ENCODE measurements at places on chromosomes 5 and 9.

DNA sequence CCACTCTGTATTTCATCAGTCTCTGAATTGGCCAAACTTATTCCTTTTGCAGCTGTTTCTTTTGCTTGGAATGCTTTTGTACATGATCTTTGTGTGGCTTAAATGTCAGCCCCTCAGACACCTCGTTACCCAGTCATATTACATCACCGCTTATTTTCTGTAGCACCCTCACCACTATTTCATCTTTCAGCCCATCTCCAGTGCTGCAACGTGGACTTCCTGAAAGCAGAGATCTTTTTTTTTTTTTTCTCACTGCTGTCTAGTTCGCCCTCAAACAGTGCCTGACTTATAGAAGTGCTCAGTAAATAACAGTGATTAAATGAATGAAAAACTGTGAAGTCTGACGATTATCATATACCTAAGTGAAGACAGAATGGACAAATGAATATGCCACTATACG lies 835 bp downstream of the SRA1 start:
- DNase-seq = no peak

DNA sequence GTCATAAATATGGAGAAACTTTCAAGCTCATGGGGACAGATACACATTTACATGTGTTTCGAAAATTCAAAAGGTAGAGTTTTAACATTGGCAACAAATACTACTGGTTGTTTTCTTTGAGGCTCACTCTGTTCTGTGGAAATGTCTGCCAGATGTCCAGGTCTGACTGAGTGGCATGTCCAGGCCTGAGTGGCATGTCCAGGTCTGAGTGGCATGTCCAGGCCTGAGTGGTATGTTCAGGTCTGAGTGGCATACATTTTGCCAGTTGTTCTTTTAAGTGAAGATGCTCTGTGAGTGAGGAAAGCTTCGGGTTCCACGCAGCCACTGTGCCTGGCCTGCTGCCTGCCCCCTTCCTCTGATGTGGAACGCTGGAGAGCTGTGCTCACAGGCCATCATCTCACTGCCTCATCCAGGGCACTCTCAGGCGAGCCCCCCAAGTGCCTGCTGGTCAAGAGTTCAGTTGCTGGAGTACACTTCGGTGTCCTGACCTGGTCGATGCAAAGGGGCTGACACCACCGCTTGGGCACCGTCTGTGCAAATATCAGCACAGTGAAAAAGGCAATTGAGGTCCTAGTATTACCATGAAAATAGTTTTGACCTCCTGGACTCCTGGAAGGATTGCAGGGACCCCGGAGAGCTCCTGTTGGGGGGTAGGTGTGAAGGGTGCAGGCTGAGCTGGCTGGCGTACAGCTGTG lies 89.9 kb downstream of the EHMT1 start:
- no peak for DNase-seq

- no peak for DNase-seq
Measured at GRCh38 chr9:91643481-91644077, 219.9 kb upstream of the NFIL3 start.

DNA sequence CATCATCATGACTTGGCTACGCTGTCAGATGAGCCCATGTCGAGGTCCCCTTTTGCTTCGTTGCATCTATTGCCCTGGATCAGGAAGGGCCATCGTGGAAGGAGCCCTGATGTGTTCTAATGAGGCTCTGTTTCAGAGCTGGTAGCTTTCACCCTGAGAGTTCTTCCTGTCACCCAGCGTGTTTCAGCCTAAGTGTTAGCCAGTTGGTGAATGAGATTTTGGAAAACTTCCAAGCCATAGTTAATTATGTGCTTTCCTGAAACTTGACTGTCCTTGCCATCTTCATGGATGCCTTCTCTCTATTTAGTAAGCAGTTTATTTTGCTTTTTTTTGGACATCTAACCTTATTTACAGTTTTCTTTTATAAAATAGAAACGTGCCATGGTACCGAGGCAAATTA lies 1695.4 kb upstream of the WWC1 start:
- DNase-seq = no peak

GRCh38 chr9:108609227-108609896 lies 246.4 kb downstream of the ACTL7B start:
- DNase-seq = no peak

GRCh38 chr5:132262882-132263547 lies 5.5 kb downstream of the PDLIM4 start:
- no peak for DNase-seq

DNA sequence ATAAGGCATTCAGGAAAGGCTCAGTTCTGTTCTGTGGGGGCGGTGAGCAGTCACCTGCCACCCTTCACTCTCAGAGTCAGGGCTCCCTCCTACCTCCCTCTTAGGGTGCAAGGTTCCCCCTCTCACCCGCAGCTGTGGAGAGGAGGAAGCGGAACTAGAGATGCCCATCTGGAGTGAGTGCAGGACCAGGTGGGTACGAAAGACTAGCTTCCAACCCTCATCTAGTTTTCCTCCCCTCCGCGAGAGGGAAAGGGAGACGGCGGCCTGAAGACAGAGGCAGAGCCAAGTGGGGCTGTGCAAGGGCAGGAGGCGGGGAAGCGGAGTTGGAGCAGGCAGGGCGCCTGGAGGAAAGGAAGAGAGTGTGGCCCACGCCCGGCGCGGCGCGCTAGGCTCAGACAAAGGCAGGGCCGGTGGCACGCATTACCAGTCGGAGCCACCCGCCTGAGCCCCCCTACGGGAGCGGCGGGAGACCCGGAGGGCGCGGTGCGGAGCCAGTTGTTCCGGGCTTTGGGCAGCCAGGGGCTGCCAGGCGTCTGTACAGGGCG lies 7.3 kb downstream of the PRR7 start:
- DNase-seq = no peak

DNA sequence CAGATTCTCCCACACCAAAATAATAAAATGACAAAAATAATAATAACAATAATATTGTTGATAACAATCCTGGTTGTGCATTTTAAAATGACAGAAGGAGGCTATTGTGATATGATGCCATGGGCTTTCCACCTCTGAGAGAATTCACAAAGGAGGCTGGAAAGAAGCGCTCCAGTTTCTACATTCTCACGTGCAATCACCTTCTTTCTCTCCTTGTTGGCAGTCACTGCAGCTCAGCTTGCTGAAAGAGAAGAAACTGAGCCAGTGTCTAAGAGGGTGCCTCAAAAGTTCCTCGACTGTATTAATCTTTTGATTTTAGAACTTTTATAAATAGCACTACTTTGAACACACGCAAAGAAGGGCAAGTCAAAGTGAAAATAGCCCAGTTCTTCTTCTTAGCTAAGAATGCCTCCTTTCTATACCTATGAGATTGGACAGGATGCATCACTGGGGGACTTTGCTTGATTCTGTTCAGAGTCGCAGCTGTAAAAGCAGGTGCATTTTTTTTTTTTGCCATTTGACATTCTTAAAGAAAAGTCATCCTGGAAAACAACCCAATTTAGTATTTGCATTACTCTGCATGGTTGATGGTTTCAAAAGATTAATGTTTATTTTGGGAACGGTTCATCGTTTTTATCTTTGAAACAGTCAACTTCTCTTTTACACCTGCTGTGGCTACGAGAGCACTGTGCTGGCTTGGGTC lies 12.4 kb upstream of the SUB1 start:
- DNase-seq = no peak

GRCh38 chr9:27856054-27856453 lies 282.8 kb upstream of the C9orf72 start:
- DNase-seq = no peak

DNA sequence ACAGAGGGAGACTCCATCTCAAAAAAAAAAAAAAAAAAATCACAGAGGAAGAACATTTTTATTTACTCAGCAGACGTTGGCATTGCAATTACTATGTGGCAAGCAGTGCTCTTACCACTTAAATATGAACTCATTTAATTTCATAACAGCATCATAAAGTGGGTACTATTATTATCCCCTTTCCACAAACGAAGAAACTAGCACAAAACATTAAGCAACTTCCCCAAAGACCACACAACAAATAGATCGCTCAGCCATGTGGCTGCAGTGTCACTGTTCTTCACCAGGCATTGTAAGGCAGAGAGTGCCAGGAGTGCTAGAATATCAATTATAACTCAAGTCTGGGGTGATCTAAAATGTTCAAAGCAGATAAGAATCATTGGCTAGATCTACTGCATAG lies 69.8 kb upstream of the PLPP6 start:
- no peak for DNase-seq

- DNase-seq = no peak
Measured at GRCh38 chr5:94575196-94575595, 43.2 kb downstream of the KIAA0825 start.

DNA sequence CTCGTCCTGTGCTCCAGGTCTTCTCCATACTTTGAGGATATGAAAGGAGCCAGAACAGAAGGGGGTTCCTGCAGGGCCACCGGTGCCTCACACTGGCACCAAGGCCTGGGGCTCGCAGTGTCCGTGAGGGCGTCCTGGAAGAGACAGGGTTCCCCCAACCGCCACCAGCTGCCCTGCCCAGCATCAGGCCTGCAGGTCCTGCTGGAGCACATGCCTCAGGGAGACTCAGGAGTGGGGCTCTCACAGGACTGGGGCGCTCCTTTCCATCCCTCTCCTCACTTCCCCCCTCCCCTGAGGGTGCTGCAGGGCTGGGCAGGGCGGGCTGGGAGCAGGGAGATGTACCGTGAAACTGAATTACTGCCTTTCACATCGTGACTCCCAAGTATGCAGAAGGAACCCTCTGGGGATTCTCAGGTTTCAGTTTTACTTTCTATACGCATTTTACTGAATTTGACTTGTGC lies 31.7 kb downstream of the CEP72 start:
- DNase-seq = no peak

GRCh38 chr5:39955156-39955555 lies 530.4 kb upstream of the DAB2 start:
- DNase-seq = no peak

GRCh38 chr9:98867429-98868168 lies 60.1 kb downstream of the GALNT12 start:
- DNase-seq = peak; percentile 81

DNA sequence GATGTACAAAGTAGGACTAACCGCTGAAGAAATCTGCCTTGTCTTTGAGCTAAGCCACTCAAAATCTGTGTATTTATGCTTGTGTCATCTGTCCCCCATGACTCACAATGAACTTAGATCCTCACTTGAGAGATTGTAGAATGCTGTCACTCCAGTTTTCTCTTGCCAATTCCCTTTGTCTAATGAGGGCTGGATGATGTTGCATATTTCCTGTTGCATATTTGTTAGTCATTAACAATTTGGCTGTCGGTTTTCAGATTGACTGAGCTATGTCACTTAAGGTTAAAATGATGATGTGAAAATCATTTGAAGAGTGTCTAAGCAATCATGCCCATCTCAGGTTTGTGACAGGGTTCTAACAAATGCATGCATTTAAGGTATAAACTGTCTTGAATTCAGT lies 481.7 kb downstream of the CDH10 start:
- no peak for DNase-seq

- peak; percentile 72 for DNase-seq
Measured at GRCh38 chr5:139664086-139664693, 16.0 kb downstream of the CXXC5 start.

- peak; percentile 13 for DNase-seq
Measured at GRCh38 chr5:90558344-90559192, at the start of gene ADGRV1. Gene ADGRV1, plus strand, starts transcription at chr5:90558797. Its CDS starts 99 bp downstream, at chr5:90558896.

- no peak for DNase-seq
Measured at GRCh38 chr9:127915325-127915752, 1.5 kb downstream of the ST6GALNAC4 start.

DNA sequence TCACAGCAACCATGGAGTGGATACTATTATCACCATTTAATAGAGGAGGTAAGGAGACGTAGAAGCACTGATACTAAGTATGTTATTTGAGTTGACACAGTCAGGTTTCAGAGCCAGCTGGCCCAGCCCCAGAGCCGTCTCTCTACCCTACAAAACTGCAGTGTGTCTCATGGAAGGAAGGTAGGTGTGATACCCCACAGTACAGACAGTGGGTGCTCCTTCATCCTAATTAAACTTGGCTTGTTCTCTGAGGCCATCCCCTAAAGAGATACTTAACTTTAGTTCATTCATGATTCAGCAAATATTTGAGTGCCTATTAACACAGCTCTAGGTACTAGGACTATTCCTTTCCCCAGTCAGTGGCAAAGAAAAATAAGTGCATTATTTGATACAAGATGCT lies 22.6 kb downstream of the PIP5K1B start:
- DNase-seq = no peak

DNA sequence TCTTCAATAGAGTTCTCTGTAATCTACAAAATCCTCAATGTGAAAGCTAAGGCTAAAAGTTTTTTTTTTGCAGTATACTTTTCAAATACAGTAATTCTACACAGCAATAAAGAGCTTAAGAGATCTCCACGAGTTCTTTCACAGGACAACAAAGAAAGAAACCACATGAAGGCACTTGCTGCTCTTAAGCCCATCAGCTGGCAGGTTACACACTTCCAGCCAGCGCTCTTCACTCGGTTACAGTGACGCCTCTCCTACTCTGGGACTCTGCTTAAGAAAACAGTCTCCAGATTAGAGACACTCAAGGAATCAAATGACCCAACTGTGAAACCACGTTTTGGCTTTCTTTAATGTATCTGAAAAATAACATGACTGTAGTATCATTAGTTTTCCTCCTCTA lies 85.0 kb downstream of the ROR2 start:
- DNase-seq = no peak

DNA sequence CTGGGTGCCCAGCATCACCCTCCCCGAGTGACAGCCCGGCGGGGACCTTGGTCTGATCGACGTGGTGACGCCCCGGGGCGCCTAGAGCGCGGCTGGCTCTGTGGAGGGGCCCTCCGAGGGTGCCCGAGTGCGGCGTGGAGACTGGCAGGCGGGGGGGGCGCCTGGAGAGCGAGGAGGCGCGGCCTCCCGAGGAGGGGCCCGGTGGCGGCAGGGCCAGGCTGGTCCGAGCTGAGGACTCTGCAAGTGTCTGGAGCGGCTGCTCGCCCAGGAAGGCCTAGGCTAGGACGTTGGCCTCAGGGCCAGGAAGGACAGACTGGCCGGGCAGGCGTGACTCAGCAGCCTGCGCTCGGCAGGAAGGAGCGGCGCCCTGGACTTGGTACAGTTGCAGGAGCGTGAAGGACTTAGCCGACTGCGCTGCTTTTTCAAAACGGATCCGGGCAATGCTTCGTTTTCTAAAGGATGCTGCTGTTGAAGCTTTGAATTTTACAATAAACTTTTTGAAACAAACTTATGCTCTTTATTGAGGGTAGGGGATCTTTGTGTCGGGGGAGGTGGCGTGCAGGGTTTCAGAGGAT lies 1.3 kb downstream of the GADD45G start:
- DNase-seq = peak; percentile 89

DNA sequence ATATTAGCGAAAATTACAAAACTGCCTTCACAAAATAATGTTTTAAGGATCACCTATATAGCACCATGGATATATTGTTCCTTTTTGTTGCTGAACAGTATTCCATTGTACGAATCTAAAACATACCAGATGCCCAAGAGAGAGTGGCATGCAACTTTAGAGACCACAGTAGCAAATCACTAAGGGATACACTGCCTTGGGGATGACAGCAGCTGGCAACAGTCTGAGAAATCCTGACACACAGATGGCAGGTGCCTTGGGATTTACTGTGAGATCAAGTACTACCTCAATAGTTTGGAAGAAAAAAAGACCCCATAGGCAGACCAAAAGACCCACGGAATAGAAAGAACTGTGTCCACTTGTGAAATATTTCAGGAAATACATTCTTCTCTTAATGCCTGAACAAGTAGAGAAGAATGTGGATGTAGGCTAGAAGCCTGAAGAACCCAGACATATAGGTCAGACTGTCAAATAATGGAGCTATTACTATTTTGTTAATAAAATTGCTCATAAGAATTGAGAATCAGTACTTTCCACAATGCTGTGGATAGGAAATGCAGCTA lies 53.4 kb downstream of the PLPP1 start:
- no peak for DNase-seq
